ENCODE measurements at places on chromosomes 1 and 21.

- no peak for DNase-seq
Observed at GRCh38 chr21:31133243-31133830, 95.1 kb upstream of the KRTAP19-8 start.

DNA sequence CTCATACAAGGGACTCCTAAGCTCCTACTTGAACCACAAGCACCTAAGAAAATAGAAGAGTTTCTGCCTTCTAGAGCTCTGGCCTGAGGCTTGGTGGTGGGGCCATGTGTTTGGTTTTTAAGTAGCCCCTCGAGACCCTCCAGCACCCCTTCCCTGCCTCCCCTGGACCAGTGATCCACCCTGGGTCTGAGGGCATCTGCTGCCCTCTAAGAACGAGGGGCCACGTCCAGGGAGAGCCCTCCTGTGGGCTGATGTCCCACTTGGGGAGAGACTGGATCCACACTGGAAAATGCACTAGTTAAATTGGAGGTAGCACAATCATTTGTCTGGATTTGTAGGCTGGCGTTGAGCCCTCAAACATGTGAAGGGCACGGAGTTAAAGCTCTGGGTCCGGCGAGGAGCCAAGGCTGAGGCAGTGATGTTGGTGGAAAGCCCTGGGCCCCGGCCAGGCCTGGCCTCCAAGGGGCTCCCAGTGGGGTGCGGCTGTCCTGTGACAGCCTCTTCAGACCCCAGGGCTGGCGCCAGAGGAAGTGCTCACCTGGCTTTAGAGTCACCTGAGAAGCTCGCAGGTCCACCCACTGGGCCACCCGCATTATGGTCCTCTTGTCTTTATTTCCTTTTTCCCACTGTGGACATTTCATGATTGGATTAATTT is 65.2 kb downstream of the SLC37A1 start:
- no peak for DNase-seq

GRCh38 chr21:42291003-42291750 is 24.0 kb downstream of the TFF3 start:
- DNase-seq, result no peak

- DNase-seq, result no peak
Observed at GRCh38 chr1:223831755-223832636, 13.8 kb downstream of the TP53BP2 start.

DNA sequence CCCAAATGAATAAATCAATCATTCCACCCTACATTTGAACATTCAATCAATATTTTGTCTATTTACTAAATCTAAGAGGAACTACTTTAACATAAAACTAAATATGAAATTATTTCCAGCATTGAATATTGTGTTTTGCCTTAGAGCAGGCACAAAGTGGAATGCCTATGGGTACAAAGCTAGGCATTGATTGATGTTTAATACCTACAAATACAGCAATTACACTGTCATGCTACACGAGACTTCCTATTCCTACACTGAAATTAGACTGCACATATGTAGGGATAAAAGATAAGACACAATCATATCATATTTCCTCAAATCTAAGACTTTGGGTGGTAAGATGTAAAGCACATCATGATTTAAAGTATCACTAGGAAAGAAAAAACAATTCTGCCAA is 12.9 kb upstream of the ERG start:
- no peak for DNase-seq

GRCh38 chr1:206776229-206776628 is 3.9 kb upstream of the IL10 start:
- DNase-seq, result no peak

DNA sequence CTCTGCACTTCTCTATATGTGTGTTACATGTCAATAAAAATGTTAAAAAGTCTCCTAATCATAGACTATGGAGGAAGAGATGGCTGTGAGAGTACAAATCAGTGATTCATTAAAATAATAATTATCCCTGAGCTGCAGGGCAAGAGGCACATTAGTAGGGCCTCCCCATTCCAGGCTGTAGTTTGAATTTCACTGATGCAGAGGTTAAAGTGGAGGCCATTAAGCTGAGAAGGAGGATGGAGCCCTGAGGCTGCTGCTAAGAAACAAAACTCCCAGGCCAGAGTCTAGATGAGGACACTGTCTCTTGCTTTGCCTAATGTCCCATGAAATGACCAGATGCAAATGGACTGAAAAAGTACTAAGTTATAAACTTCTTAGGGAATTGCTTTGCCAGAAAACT is 89.1 kb upstream of the WDR26 start:
- no peak for DNase-seq

DNA sequence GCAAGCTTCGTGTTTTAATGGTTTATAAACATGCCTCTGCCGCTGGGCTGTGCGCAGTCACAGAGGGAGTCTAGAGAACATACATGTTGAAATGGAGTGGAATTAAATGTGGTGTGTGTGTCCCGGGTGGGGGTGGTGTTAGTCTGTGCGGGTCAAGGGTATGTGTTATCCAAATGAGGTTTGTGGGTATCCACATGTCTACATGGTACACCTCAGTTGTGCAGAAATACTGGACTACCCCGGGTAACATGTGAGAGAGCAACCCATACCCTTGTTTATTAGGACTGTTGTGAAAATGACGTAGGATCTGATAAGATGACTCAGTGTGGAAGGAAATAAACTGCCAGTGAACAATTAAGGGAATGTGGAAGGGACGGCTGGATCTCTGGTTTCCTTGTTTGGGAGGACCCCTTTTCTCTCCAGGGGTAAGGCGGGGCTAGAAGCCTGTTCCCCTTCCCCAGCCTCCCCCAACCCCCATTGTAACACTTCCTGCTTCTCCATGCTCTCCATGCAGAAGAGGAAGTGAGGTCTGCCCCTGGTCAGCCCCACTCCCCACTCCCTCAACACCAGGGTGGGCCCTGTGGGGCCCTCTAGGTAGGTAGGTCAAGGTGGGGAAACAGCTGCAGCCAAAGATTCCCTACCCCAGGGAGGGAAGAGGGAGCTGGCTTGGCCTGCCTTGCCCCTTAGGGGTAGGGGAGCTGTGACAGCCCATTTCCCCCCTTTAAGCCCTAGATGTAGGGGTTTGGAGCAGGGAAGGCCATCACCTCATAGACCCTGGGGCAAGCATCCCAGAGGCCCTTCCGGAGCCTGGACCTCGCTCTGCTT is 690 bp downstream of the EPS8L3 start:
- DNase-seq, result no peak

- DNase-seq, result peak; percentile 40
Observed at GRCh38 chr1:41917835-41918449, 780 bp downstream of the HIVEP3 start.

- DNase-seq, result no peak
Observed at GRCh38 chr1:190328361-190328760, 149.3 kb downstream of the BRINP3 start.

DNA sequence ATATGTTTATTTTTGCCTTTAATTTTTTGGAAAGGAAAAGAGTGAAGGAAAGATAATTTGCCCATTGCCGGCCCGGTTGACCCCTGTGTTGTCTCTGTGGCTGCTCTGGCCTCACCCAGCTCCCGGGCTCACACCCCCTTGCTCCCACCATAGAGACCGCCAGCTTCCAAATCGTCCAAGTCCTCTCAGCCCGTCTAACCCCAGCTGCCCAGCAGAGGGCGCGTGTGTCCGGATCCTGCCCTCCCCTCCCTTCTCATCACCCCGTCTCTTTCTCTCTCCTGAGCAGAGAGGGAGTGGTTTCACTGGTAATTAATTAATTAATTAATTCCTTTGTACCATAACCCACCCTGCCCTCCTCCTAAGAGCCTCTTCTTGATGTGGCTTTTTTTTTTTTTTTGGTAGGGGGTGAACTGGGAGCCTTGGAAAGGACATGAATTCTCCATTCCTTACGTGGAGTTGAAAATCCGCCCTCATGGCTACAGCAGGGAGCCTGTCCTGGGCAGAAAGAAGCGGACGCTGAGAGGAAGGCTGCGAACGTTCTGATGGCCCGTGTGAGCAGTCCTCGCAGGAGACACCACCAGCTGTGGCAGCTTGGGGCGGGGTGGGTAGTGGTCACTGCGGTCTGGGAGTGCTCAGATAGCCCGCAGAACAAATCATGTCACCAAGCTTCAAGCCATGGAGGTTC is 45.9 kb downstream of the KIAA0040 start:
- peak; percentile 61 for DNase-seq

DNA sequence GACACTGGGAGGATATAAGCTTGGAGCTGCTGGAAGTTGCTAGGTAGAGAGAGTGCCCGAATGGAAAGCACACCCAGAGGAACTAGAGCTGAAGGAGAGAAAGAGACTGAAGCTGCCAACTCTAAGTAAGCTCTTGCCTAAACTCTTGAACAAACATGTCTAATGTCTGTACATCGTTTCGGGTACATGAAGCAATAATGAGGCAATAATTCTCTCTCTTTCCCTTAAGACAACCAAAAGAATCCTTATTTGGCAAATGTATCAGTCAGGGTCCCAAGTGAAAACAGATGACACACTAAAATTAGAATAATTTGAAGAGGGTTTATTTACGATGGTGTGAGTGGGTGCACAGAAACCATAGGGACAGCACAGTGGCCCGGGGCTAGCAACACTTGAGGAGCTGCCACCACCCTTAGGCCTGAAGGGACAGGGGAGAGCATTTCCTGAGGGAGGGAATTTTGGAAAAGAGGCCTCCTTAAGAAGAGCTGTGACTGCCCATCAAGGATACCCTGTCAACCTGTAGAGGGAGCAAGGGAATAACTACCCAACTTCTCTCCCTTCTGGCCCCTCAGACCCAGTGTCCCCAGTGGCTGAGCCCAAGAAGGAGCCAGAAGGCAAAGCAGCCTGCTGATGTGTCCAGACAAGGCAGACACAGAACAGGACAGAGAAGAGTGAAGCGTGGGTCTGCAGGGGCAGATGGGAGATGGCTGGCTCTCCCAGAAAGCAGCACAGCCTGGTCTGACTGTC is 36.1 kb upstream of the KHDRBS1 start:
- DNase-seq, result no peak

DNA sequence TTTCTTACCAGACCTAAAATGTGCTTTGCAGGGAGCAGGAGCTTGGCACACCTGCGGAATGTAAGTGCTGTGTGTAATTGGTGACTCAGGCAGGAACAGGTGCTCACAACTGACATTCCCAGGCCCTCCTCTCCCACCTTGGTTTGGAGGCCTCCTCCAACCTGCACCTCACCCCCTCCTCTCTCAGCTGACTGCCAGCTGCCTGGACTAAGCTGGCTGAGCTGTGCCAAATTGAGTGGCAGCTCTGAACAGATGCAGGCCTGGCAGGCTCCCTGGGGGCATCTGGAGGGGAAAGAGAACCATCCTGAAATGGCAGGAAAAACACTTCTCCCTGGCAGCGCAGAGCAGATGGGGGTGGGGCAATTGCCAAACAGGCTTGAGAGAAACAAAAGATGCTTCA is 91.7 kb upstream of the PGBD5 start:
- no peak for DNase-seq

GRCh38 chr1:41330588-41331545 is 30.4 kb upstream of the FOXO6 start:
- DNase-seq, result no peak

- no peak for DNase-seq
Observed at GRCh38 chr21:36188937-36189336, 32.3 kb downstream of the DOP1B start.

DNA sequence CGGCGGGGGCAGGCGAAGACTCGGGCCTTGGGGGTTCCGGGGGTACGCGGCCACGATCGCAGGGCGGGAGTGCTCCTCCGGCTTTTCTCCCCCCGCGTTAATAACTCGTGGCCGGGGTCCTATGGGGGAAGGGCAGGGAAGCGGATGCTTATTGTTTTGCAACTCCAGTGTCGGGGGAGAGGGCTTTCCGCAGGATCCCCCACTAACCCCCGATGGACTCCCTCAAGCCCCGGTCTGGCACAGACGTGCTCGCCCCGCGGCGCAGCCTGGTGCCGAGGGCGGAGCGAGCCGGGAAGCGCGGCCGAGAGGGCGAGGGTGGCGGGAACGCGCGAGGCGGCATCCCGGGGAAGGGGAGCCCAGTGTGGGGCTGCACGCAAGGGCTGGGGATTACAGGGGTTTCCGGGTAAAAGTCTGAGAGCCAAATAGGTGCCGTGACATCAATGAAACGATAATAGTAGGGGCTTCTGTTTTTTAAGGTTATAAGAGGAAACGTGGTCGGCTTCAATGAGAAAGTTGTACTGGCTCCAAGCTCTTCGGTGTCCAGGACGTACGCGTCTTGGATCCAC is 772 bp downstream of the UCK2 start:
- peak; percentile 8 for DNase-seq

DNA sequence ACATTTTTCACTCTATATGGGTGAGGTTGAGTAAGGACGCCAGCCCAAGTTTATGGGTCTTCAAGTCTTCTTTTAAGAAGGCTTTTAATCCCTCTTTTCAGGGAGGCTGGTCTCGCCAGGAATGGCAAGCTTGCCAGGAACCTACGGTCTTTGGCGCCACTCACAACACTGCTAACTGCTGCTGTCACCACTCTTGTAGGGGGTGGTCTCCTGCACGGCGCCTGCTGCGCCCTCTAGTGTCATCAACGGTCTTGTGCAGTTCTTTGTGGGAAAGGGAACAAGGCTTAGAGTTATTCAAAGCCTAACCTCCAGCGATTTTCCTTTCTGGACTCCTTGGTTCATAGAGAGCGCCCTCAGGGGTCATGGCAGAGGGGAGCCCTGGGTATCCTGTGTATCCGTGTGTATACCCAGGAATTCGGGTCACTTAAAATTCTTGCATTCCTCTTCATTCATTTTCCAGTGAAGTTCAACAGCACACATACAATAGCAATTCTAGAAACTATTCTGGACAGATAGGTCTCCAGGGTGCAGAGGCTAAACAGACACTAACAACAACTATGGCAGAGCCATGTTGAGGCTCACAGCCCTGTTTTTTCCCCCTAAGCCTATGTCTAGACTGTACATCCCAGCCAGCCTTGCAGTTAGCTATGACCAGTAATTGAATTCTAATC is 392.8 kb upstream of the CAMK1G start:
- no peak for DNase-seq

GRCh38 chr21:25759573-25759972 is 24.8 kb downstream of the GABPA start:
- DNase-seq, result no peak

DNA sequence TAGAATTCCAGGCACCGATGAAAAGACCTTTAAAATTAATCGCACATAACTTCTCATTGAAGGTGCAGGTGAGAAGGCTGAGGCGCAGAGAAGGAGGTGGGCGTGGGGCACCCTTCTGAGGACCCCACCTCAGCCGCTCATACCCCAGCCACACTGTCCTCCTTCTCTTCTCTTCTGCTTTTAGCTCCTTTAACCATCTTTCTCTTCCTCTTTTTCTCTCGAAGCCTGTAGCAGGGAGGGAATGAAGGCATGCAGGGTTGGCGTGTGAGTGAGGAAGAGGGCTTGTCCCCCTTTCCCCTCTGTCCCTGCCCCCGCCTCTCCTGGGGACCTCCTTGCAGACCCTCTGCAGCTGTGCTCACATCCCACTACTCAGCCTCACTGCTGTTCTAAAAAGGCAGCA is 57.8 kb upstream of the CACNA1E start:
- DNase-seq, result no peak

Data from T-cell (primary cell).